ENCODE measurements at places on chromosomes 4 and X.

DNA sequence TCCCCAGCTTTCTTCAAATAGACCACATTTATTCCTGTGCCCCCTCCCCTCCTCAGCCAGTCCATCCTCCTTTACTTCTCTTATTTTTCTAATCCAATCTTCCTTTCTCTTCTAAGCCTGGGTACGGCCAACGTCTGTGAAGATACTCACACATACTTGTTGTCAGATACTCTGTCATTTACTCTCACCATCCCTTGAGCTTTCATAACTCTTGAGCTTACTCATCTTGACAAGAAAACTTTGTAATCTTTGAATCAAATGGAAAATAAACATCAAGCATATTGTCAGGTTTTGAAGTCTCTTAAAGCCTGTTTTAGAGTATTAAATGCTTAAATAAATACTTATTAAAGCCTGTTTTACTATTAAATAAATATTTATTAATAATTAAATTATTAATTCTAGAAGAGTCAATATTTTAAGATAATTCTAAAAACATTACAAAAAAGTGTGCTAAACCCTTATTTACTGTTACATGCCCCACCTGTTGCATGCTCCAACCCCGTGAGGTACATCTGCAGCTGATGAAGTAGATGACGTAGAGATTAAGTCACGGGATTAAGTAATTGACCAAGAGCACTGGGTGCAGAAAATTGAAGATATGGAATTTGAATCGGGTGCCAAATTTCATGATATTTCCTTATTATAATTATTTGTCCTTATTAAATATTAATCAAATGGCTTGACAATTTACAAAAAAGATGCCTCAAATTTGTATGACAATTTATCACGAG lies 1.5 kb upstream of the TRIML2 start:
- H3K27me3 ChIP-seq, result no peaks in the 10 kb centered on the region
- H3K36me3 ChIP-seq, result no peaks in the 10 kb centered on the region
- DNase-seq, result no peak
- H3K4me3 ChIP-seq, result no peak overlapping the region
- H3K27ac ChIP-seq, result no peak overlapping the region

GRCh38 chr4:130178106-130178505 lies 1082.2 kb downstream of the C4orf33 start:
- H3K36me3 ChIP-seq, result no peaks in the 10 kb centered on the region
- no peaks in the 10 kb centered on the region for H3K27me3 ChIP-seq
- H3K27ac ChIP-seq, result no peak overlapping the region
- no peak for DNase-seq
- H3K4me3 ChIP-seq, result no peak overlapping the region

DNA sequence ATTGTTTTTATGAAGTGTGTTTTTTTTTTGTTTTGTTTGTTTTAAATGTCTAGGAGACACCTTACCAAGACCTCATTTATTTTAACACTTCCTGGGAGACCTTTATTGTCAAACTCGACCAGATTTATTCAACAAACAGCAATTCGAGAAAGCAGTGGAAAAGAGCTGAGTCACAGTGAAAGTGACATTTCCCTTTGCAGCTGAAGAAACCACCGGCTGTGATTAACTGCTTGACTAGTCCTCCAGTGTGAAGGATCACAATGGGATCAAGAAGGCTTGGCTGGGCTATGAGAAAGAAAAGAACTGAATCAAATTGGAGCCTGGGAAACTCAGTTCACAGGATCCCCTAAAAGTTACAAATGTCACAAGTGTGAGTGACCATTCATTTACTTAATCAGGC lies 11.9 kb upstream of the ADH7 start:
- H3K36me3 ChIP-seq, result no peaks in the 10 kb centered on the region
- H3K27ac ChIP-seq, result no peak overlapping the region
- no peaks in the 10 kb centered on the region for H3K4me1 ChIP-seq
- no peaks in the 10 kb centered on the region for H3K27me3 ChIP-seq
- no peak overlapping the region for H3K4me3 ChIP-seq

DNA sequence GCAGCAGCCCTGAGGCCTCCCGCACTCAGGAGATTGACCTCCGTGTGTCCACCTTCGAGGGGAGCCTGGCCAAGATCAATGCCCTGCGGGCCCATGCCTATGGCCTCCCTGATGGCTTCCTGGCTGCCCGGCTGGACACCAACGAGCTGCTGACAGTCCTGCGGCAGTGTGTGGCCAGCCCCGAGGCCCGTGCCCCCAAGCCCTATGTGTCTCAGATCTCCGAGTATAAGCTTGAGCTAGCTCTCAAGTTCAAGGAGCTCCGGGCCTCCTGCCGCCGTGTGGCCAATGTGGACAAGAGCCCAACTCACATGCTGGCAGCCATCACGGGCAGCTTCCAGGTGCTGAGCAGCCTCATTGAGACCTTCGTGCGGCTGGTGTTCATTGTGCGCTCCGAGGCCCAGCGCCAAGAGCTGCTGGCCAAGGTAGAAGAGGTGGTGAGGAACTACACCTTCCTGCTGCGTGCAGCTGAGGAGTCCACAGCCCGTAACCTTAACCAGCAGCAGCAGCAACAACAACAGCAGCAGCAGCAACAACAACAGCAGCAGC lies 25.5 kb upstream of the PRPS1 start:
- no peaks in the 10 kb centered on the region for H3K36me3 ChIP-seq
- peaks cover 15% of the 10 kb centered on the region for H3K4me1 ChIP-seq
- H3K27me3 ChIP-seq, result no peaks in the 10 kb centered on the region
- no peak overlapping the region for H3K4me3 ChIP-seq
- peak overlapping the region; percentile 72 for H3K27ac ChIP-seq

- no peak for DNase-seq
- H3K36me3 ChIP-seq, result no peaks in the 10 kb centered on the region
- no peaks in the 10 kb centered on the region for H3K4me1 ChIP-seq
- no peak overlapping the region for H3K4me3 ChIP-seq
- H3K27me3 ChIP-seq, result no peaks in the 10 kb centered on the region
- no peak overlapping the region for H3K27ac ChIP-seq
Observed at GRCh38 chrX:116010939-116011338, 159.6 kb upstream of the AGTR2 start.

- no peaks in the 10 kb centered on the region for H3K27me3 ChIP-seq
- H3K4me1 ChIP-seq, result no peaks in the 10 kb centered on the region
- no peak overlapping the region for H3K27ac ChIP-seq
- H3K4me3 ChIP-seq, result no peak overlapping the region
- no peak for DNase-seq
- H3K36me3 ChIP-seq, result peaks cover 6% of the 10 kb centered on the region
Observed at GRCh38 chr4:129014566-129015509, 78.5 kb downstream of the SCLT1 start.

- H3K27me3 ChIP-seq, result no peaks in the 10 kb centered on the region
- H3K36me3 ChIP-seq, result peaks cover 22% of the 10 kb centered on the region
- H3K27ac ChIP-seq, result no peak overlapping the region
- H3K4me1 ChIP-seq, result peaks cover 4% of the 10 kb centered on the region
- H3K4me3 ChIP-seq, result no peak overlapping the region
Observed at GRCh38 chr4:169150806-169151205, 120.0 kb downstream of the SH3RF1 start.

- no peaks in the 10 kb centered on the region for H3K36me3 ChIP-seq
- H3K4me1 ChIP-seq, result peaks cover 7% of the 10 kb centered on the region
- no peaks in the 10 kb centered on the region for H3K27me3 ChIP-seq
- H3K4me3 ChIP-seq, result no peak overlapping the region
Observed at GRCh38 chrX:49838374-49838773, 9.3 kb downstream of the PAGE4 start.

GRCh38 chr4:3805026-3805425 lies 38.8 kb downstream of the ADRA2C start:
- no peak overlapping the region for H3K27ac ChIP-seq
- H3K4me3 ChIP-seq, result no peak overlapping the region
- H3K4me1 ChIP-seq, result no peaks in the 10 kb centered on the region
- no peak for DNase-seq
- H3K27me3 ChIP-seq, result peaks cover 17% of the 10 kb centered on the region
- H3K36me3 ChIP-seq, result no peaks in the 10 kb centered on the region

GRCh38 chr4:87316961-87317360 lies 5.7 kb downstream of the HSD17B13 start:
- H3K36me3 ChIP-seq, result no peaks in the 10 kb centered on the region
- H3K4me1 ChIP-seq, result no peaks in the 10 kb centered on the region
- H3K27ac ChIP-seq, result no peak overlapping the region
- no peaks in the 10 kb centered on the region for H3K27me3 ChIP-seq
- no peak for DNase-seq
- no peak overlapping the region for H3K4me3 ChIP-seq

DNA sequence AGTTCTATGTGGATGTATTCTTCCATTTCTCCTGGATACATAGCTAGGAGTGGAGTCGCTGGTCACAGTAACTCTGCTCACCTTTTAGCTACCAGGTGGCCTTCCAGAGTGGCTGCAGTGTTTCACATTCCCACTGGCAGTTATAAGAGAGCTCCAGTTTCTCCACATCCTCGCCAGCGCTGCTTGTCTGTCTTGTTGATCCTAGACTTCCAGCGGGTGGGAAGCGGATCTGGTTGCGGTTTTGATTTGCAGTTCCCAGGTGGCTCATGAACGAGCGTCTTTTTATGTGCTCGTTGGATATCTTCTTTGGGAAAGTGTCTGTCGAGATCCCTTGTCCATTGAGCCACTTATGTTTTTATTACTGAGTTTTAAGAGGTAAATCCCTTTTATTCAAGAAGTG lies 11.6 kb downstream of the TACC3 start:
- no peak overlapping the region for H3K4me3 ChIP-seq
- H3K4me1 ChIP-seq, result no peaks in the 10 kb centered on the region
- no peaks in the 10 kb centered on the region for H3K27me3 ChIP-seq
- DNase-seq, result no peak
- H3K36me3 ChIP-seq, result peaks cover 66% of the 10 kb centered on the region

- no peak for DNase-seq
- no peaks in the 10 kb centered on the region for H3K4me1 ChIP-seq
- H3K27ac ChIP-seq, result no peak overlapping the region
Observed at GRCh38 chr4:117434424-117434823, 349.0 kb upstream of the TRAM1L1 start.

GRCh38 chr4:101649790-101650515 lies 140.6 kb upstream of the BANK1 start:
- no peaks in the 10 kb centered on the region for H3K36me3 ChIP-seq
- no peak overlapping the region for H3K27ac ChIP-seq
- DNase-seq, result no peak

DNA sequence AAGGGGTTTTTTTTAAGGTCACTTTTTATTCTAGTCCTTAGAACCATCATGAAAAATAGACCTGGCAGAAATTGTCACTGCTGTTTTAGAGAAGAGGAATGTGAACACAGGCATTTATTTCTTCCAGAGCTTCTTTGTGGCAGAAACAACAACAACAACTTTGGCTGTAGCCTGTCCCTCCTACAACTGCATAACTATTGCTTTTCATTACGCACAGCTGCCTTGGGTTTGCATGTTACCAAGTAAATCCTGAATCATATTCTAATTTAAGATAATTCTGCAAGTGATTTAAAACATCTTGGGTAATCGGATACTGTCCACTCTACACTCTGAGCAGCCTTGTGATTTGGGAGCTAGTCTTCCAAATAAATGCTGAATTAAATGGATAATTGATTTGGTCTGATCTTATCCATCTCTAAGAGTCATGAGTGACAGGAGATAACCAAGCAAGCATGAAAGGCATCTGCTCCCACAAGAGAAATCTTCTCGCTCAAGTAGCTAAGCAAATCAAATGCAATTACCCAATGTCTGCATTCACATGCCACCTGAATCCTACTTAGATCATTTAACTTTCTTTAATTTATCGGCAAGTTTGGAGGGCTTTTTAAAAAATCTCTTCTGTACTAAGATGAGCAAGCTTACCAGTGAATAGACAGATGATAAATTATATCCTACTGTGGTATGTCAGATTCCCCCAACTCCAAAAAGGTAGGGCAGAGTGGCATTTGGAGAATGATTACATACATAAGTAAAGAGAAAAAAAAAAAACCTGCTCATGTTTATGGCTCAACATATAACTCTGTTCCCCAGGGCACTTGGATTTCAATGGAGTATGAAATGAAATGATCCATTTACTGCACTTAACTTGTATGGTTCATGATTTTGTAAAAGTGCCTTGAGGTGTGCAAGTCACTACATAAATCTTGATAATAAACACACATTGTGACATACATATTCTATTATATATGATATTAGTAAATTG lies 73.6 kb downstream of the EGF start:
- no peak for DNase-seq
- no peaks in the 10 kb centered on the region for H3K4me1 ChIP-seq
- no peak overlapping the region for H3K4me3 ChIP-seq
- no peak overlapping the region for H3K27ac ChIP-seq
- H3K36me3 ChIP-seq, result no peaks in the 10 kb centered on the region

- no peaks in the 10 kb centered on the region for H3K36me3 ChIP-seq
- no peaks in the 10 kb centered on the region for H3K27me3 ChIP-seq
- no peak for DNase-seq
- no peak overlapping the region for H3K27ac ChIP-seq
- H3K4me1 ChIP-seq, result no peaks in the 10 kb centered on the region
Observed at GRCh38 chrX:10223276-10223675, 66.5 kb downstream of the CLCN4 start.

- no peaks in the 10 kb centered on the region for H3K36me3 ChIP-seq
- no peaks in the 10 kb centered on the region for H3K4me1 ChIP-seq
- H3K27me3 ChIP-seq, result no peaks in the 10 kb centered on the region
- DNase-seq, result no peak
Observed at GRCh38 chr4:150209140-150209829, 131.0 kb downstream of the DCLK2 start.

GRCh38 chrX:24149351-24150050 lies at the start of gene ZFX:
Gene ZFX, plus strand, starts transcription at chrX:24149729. Its CDS starts 23,014 bp downstream, at chrX:24172743.
- DNase-seq, result no peak
- H3K27ac ChIP-seq, result peak within 1 kb of the TSS; percentile 94
- H3K27me3 ChIP-seq, result no peaks in the 10 kb centered on the region
- peak within 1 kb of the TSS; percentile 85 for H3K4me3 ChIP-seq

- no peaks in the 10 kb centered on the region for H3K36me3 ChIP-seq
- H3K27me3 ChIP-seq, result no peaks in the 10 kb centered on the region
- no peak overlapping the region for H3K4me3 ChIP-seq
- no peak overlapping the region for H3K27ac ChIP-seq
- no peak for DNase-seq
Observed at GRCh38 chr4:120865985-120866384, 56.5 kb downstream of the PRDM5 start.

DNA sequence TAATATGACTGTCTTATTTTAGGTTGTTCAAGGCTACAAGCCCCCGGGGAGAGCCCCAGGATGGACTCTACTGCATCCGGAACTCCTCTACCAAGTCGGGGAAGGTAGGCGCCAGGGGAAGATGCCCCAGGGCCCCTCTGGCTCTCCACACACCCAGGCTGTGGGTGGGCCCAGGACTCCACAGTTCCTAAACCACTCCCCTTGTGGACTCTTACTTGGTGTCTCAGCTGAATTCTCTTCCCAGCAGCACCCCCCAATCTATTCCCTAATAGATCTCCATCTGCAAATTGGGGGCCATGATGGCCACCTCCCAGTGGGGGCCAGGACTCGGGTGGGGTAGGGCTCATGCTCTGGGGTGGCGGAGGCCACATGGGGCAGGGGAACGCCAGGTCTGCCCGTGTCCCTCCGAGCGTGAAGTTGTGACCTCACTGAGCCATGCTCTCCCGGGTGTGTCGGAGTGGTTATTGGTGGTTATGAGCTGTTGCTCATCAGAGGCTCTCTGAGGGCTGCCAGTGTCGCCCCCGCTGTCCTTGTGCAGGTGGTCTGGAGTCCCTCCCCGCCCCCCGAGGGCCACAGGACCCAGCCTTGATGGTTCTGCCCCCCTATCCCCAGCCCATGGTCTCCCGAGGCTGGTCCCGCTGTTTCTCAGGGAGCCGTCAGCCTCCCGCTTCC lies 11.2 kb upstream of the ADD1 start:
- no peak overlapping the region for H3K27ac ChIP-seq
- DNase-seq, result no peak
- peaks cover 79% of the 10 kb centered on the region for H3K36me3 ChIP-seq
- no peaks in the 10 kb centered on the region for H3K27me3 ChIP-seq

Data from large intestine (tissue), 12 donors.